ENCODE measurements at places on chromosomes 2 and 18.
A peak's percentile ranks its signal among the peaks of the same experiment; 100 is the strongest.

- DNase-seq, result no peak
Observed at GRCh38 chr18:79374408-79375171, 21.1 kb upstream of the NFATC1 start.

DNA sequence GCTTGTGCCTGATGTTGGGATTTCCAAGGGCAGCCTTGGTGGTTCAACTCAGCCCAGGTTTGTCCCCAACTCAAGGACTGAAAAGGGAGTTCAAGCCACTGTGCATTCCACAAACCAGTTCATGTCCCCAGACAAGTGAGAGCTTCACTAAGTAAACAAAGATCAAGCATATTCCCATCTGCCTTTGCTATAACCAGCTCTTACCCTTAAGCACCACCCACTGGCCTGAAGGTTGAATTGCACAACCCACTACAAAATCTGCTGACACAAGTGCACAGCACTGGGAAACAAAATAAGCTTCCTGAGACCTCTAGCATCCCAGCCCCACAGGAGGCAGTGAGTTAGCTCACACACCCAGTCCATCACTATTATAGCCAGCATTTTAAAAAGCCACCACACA, 516.7 kb downstream of the NR4A2 start:
- DNase-seq, result peak; percentile 25

- DNase-seq, result no peak
Observed at GRCh38 chr18:8686611-8687010, 18.7 kb upstream of the MTCL1 start.

DNA sequence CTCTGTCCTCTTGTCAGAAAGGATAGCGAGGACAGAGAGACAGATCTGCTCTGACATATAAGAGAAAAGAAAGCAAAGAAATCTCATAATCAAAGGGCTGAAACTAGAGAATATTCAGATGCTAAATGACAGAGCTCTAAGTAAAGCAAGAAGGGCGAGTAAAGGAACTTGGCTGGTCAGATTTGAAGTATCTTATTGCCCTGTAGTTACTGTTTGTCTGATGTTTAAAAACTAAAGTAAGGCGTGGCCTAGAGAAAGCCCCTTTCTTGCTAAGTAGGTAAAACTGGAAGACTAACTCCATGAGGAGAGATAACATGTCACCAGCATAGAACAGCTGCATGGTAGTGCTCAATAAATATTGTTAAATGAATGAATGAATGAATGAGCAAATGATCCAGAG, 70.0 kb downstream of the CRACDL start:
- DNase-seq, result no peak

GRCh38 chr2:171718720-171719119, 31.5 kb downstream of the DYNC1I2 start:
- no peak for DNase-seq

- DNase-seq, result no peak
Observed at GRCh38 chr2:238117199-238118154, 17.3 kb downstream of the ESPNL start.

DNA sequence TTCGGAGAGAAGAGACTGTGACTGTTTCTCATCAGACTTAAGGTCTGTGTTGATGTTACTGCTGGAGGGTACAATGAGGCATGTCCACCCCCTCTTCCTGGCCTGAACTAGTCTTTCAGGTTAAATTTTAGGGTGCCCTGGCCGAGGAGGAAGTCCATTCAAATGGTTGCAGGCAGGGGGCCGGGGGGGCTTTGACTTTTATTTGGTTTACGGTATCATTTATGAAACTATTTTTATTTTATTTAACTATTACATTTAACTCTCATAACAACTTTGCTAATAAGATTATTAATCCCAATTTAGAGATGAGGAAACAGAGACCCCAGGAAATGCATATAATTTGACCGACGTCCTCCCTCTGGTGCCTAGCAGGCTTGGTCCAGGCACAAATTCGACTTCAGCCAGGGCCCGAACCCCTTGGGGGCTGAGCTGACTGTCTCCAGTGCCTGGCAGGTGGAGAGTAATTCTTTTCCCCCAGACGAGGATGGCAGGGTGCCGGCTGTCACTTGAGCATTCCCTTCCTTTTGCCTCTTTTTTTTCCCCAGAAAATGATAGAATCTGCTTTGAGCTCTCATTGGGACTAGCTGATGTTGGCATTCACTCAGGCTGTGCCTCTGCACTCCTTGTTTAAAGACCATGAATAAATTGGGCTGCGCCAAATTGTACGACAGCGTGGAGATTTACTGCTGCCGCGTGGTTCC, 255.3 kb upstream of the SALL3 start:
- DNase-seq, result no peak

- DNase-seq, result no peak
Observed at GRCh38 chr2:85992611-85993010, 103.8 kb upstream of the ST3GAL5 start.

DNA sequence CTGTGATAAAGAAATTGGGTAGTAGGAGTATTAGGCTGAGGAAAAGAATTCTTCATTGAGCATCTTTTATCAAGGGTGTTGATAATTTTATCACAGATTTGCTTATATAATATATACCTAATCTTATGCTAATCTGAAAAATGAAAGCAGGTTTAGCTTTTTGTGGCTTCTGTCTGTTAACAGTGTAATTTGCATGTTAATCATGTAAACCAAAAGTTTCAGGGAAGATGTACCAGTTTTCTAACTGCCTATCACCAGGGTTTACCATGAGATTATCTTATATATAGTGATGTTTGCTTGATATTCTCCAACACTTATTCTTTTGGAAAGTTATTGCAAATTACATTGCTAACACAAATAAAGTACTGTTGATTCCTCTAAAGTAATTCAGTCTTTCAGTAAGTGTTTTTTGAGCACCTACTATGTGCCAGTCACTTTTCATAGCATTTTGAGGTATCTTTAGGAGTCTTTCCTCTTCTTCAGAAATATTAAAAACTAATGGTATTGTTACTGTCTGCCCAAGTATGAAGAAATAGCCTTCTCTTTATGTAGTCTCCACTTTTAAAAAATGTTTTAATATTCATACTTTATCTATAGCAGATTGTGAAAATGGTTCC, 41.6 kb downstream of the GCC2 start:
- no peak for DNase-seq

DNA sequence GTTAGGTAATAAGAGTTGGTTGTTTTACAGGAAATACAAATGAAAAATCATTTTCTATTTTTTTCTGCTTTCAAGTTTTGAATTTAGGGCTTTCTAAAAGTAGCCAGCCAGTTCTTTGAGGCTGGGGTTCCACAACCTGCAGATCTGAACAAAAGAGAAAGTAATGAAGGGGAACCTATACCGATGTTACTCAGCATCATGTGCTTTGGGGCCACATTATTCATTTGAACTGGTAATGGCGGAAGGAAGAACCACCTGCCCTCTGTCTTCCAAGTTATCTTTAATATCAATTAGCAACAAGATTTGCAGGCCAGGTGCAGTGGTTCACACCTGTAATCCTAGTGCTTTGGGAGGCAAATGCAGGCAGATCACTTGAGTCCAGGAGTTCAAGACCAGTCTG, 12.9 kb upstream of the MRO start:
- no peak for DNase-seq

GRCh38 chr18:33116376-33116775, 324.1 kb downstream of the CCDC178 start:
- DNase-seq, result no peak

- no peak for DNase-seq
Observed at GRCh38 chr2:60546756-60547420, 6.6 kb downstream of the BCL11A start.

DNA sequence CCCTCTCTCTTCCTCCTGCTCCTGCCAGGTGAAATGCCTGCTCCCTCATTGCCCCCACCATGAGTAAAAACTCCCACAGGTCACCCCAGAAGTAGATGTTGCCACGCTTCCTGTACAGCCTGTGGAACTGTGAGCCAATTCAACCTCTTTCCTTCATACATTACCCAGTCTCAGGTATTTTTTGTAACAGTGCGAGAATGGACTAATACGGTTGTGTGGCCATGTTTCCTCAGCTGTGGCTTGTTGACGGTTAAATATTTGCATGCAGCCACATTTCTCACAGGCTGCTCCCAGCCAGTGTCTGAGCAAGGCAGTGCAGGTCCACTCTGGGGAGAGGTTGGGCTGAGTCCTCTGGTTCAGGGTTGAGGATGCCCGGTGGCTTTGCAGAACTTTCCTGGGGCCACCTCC, 27.8 kb upstream of the COPS8 start:
- DNase-seq, result no peak

DNA sequence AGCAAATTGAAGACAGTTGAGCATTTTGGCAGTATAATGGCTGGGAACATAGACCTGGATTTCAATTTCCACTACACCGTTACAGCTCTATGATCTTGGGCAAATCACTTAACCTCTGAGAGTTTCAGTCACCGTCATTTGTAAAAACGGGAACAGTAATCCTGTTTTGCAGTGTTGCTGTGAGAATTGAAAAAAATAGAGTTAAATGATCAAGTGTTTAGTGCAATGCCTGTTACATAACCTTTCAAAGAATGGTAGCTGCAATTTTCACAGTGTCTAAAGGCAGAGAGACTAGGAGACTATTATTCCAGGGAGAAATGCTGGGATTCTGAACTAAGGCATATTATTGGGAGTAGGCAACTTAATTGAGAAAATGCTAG, 2.0 kb downstream of the AGPS start:
- no peak for DNase-seq

DNA sequence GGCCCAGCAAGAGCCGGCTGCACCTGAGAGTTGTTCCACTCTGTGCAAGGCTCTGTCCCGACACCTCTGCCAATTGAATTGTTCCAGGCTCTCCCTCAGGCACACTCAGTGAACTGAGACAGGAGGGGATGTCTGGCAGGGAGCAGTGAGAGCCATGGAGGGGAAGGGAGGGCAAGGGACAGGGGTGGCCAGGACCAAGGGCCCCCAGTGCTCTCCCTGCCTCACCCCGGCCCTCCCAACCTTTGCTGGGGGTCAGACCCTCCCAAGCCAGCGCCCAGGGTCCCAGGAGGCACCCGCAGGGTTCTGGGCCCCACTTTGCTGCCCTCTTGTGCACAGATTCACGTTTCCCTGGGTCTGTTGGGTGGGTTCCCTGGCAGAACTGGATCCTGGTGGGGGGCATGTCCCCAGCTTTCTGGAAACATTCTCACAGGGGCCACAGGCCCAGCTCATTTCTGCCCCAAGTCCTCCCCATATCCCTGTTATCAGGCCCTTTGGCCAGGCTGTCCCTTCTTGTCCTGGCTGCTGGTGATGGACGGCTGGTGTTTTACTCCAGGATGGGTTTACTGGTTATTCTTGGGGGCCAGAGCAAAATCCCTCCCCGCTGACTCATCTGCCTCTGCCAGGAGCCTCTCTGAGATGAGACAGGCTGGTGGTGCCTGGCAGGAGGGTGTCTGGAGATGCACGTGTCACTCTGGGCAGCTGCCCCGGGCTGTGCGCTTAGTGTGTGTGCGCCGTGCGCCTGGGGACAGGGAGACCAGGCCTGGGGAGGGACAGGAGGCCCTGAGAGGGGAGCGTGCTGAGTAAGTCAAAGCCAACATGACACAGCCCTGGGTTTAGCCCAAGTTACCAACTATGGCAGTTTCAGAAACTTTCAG, 136.5 kb upstream of the CTDP1 start:
- no peak for DNase-seq

GRCh38 chr18:7561909-7562460, 5.1 kb upstream of the PTPRM start:
- no peak for DNase-seq

DNA sequence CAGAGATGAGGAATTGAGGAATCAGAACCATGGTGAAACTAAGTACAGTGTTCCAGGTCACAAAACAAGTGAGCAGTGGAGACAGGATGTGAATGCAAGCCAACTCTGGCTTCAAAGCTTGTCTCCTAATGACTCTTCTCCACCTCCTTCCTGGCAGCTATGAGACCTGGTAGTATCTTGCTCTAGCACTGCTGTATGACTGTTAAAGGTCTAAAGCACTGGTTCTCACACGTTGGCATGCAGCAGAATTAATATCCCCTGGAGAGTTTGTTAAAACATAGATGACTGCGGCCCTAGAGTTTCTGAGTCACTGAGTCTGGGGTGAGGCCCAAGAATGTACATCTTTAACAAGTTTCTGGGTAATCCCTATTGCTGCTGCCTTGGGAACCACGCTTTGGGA, 63.3 kb downstream of the SUCLG1 start:
- no peak for DNase-seq

- peak; percentile 36 for DNase-seq
Observed at GRCh38 chr2:219452361-219453317, 18.0 kb downstream of the SPEG start.

DNA sequence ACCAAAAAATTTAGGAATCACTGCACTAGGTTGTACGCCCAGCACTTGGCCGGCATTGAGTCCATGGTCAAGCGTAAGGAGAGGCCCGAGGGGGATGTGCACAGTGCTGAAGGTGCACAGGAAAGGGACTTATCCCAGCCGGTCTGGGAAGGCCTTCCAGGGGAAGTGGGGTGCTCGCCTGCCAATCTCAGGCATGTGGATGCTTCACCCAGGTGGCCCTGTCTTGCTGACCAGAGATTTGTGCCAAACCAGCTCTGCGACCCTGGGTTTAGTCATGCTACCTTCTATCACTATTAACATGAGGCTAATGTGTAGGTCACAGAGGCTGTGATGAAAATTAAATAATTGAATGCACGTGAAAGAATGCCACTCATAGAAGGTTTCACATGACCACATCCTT, 1.7 kb upstream of the ITM2C start:
- DNase-seq, result no peak

DNA sequence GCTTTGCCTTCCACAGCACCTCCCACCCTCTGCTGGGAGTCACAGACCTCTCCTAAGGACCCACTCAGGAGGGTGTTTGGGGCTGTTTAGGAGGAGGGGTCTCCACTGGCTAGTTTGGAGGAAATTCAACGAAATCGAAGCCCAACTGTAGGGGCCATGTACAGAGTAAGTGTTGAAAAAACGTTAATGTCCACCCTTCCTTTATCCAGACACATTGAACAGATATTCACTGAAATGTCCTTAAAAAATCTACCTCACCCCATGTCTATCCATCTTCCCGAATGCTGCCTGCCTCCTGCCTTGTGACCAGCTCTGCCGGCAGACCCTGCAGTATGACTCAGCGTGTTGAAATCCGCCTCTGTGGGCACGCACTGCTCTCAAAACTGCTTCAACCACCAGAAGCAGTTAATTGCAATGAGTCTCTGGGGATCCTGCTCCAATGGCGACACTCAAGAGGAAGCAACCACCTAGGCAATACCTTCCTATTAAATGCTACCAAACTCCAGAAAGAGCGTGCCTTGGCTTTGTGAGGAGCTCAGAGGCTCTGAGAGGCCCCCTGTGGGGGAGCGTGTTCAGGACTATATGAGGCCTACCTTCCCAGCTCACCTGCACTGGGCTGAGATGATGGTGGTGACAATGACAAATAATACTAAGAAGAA, 61.4 kb upstream of the RTN4 start:
- peak; percentile 63 for DNase-seq

- DNase-seq, result no peak
Observed at GRCh38 chr2:67374949-67375348, 22.2 kb upstream of the ETAA1 start.

- no peak for DNase-seq
Observed at GRCh38 chr18:8705238-8705960, at the start of gene MTCL1. TSS of gene MTCL1 (plus strand) at chr18:8705556. CDS start at chr18:8705661, 105 bp downstream.

DNA sequence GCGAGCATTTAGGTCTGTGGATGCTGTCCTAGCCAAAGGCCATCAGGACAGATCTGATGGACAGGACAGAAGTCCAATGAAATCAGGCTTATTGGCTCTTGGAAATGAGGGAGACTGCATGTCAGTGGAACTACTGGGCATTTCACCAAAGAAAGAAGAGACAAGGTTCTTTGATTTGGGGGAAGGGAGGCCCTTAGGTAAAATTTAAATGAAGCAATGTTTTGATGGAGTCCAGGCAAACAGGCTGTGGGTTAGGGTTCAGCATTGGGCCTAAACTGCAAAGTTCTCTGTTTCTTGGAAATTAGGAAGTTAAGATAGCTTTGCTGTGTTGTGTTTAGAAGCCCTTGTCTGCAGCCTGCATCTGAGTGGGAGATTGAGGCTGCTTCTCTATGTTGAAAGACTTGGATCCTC, 31.6 kb upstream of the RNF149 start:
- no peak for DNase-seq

Measured in COLO829 (cell line).